ENCODE measurements at places on chromosomes 12 and 14.

DNA sequence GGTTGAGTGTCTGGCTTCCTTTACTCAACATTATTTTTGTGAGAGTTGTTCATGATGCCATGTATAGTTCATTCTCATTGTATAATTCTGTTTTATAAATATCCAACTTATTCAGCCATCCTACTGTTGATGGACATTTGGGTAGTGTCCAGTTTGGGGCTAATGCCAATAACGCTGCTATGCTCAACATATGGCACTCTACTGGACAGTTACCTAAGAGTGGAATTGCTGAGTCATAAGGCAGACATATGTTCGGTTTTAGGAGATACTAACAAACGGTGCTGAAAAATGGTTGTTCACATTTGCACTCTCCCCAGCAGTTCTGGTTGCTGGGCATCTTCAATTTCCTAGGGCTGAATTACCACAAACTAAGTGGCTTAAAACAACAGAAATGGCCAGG, 28.7 kb upstream of the P2RX4 start:
- no peak for DNase-seq

GRCh38 chr12:77571768-77572167, 258.9 kb upstream of the NAV3 start:
- DNase-seq: no peak

DNA sequence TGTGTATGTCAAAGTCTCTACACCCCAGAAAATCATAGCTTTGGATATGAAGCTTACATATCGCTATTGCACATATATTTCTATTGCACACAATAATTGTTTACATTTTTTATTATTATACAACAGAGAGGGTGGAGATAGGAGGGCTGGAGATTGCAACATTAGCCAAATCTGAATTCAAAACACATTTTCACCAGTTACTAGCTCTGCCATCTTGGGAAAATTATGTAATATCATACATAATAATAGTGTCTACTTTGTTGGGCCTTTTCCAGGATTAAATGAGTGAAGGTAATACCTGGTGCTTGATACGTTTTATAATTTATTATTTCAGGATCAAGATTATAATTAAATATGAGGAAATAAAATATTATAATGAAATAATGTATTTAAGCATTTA, 507.4 kb upstream of the TBX3 start:
- no peak for DNase-seq

DNA sequence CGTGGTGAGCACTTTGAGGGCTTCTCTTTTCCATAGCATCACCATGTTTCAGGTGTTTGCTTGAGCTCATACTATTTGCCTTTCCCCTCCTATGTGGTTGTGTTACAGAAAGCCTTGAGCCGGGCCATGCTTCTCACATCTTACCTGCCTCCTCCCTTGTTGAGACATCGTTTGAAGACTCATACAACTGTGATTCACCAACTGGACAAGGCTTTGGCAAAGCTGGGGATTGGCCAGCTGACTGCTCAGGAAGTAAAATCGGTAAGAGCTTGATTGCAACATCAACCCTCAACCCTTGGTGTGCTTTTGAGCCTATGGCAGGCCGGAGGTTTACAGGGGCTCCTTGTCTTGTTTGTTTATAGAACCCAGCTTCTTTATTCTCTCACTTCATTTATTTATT, 8.1 kb downstream of the LETMD1 start:
- DNase-seq: no peak

GRCh38 chr14:94559638-94560290, 1.5 kb upstream of the SERPINA4 start:
- DNase-seq: no peak

DNA sequence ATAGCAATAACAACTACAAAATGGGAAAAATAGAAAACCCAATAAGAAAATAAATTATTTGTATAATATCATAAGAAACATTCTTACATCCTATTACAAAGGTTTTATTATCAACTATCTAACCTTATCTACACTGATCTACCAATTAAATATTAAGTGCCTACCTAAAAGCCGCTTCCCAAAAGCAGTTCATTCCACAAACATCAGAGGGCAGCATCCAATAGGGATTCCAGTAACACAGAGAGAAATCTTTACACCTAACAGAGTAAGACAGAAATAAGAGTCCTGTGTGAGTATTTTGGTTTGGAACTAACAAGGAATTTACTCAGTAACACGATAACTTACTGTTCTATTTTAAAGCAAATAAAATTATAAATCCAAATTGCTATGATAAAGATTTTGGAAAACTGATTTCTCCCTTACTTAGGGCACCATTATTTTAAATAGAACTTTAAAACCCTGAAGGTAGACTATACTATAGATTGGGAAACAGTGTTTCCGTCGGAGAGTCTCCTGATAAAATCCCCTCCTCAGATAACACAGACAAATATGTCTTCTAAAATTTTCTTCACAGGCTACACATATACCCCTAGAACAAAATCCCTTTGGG, 15.0 kb downstream of the GXYLT1 start:
- DNase-seq: no peak

DNA sequence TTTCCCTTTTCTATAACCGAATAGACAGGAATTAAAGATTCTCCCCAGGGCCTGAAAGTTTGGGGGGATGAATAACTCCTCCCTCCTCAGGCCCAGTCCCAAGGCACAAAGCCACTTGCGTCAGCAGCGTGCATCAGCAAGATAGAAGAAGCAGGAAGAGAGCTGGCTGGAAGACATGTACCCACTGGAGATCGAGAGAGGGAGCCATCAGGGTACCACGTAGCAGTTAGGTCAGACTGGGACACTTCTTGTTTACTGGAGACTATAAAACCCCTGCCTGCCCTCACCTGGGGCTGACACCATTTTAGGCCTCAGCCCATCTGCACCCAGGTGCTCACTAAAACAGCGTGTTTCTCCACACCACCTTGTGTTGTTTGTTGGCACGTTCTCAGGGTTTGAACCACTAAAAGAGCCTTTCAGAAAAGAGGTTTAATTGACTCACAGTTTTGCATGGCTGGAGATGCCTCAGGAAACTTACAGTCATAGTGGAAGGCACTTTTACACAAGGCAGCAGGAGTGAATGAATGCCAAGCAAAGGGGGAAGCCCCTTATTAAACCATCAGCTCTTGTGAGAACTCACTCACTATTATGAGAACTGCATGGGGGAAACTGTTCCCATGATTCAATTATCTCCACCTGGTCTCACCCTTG, 93.2 kb downstream of the TMTC3 start:
- no peak for DNase-seq

GRCh38 chr14:57559576-57559975, 65.9 kb upstream of the CCDC198 start:
- DNase-seq: no peak

GRCh38 chr12:53120685-53121525, 17.6 kb downstream of the SOAT2 start:
- DNase-seq: no peak

- no peak for DNase-seq
These were observed 133.9 kb upstream of the SCAF11 start for GRCh38 chr12:46124132-46124847.

DNA sequence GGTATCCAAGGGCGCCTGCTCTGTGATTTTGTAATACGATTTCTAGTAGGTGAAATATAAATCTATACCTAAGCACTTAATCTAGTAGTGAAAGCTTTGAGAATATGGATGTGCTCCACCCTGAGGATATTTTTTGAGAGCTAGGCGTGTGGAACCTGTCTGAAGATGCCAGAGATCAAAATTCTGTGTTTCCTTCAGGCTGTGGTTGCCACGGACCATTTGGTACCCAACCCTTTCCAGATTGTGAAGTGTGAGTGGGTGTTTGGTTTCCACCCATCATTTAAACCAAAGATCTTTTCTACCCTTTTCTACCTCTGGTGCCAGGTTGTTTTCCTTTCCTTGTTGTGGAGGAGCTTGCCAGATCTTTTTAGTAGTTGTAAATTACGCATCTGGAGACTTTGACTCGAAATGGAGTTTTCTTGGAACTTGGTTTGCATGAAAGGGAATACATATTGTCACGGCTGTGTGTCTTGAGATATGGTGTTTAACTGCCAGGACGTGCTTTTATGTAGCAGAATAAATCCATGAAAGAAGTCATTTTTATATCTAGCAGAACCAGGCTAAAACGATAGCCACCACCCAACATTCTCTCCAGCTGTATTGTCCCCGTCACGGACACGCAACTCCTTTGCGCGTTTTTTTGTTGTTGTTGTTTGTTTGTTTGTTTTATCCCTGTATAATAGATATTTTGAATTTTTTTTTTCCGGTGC, 2.2 kb downstream of the LRFN5 start:
- no peak for DNase-seq

GRCh38 chr12:23098517-23098916, 473.5 kb downstream of the ETNK1 start:
- no peak for DNase-seq

- DNase-seq: peak; percentile 19
These were observed 79.9 kb downstream of the ARF6 start for GRCh38 chr14:49972823-49973222.

- no peak for DNase-seq
These were observed 1.1 kb upstream of the TMEM121 start for GRCh38 chr14:105525326-105525725.

DNA sequence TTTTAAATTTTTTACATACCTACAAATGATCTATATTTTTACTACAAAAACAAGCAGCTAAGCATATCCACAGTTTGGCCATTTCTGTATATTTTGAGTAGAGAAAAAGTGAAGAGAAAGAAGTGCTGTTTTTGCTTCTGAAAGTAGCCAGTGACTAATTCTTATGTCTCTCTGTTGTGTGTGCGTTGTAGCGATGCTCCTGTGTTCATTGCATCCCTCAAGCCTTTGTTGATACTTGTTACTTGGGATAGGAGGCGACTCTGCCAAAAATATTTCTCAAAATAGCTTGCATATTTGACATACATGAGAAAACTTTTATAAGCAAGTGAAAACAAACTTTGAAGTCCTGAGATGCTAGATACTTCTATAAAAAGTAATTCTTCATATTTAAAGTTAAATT, 714.1 kb downstream of the FSCB start:
- DNase-seq: no peak

GRCh38 chr12:78290606-78291345, 460.1 kb downstream of the NAV3 start:
- DNase-seq: no peak

GRCh38 chr14:93720981-93721483, 67.3 kb downstream of the PRIMA1 start:
- no peak for DNase-seq

DNA sequence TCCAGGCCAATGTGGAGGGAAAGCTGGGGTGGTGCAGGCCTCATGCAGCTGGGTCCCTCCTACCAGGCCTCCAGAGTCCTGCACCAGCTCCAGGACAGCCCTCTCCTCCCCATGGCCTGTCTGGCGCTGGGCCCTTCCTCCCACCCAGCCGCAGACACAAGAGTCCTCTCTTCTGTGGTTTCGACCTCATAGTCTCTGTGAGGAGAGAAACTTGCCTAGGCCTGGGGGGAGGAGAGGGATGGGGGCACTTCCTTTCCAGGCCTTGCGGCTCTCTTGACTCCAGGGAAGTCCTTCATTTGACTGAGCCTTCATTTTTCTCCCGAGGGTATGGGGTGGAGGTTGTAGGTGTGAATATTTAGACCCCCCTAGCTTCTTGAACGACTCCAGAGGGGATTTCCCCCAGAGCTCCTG, 2.3 kb downstream of the MMP14 start:
- no peak for DNase-seq

DNA sequence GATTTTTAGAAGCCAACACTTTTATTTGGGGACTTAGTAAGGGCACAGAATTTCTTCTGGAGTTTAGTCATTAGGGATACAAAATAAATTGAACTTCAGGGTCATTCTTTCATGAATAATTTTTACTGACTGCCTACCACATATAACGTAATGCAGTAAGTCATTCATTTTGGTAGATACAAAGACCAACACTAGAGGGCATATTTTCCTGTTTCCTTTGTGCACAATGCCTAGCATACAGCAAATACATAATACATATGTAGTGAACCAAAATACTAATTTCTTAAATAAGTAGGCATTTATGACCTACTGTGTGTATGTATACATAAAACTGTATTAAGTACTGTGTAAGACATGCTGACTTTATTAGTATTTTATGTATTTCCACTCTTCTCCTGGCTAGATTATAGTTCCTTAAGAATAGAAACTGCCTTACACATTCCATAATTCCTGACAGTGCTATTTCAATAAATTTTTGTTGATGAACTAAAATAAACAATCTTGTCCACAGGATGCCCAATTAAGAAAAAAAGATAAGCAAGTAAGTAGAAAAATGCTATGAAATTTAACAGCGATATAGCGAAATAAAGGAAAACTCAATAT, 47.9 kb downstream of the PPP1R12A start:
- DNase-seq: no peak

- no peak for DNase-seq
These were observed 9.0 kb upstream of the CD163 start for GRCh38 chr12:7512553-7512952.

GRCh38 chr12:85588221-85588620, 248.0 kb downstream of the RASSF9 start:
- DNase-seq: no peak

GRCh38 chr12:53061404-53062010, 11.6 kb downstream of the TNS2 start:
- no peak for DNase-seq

DNA sequence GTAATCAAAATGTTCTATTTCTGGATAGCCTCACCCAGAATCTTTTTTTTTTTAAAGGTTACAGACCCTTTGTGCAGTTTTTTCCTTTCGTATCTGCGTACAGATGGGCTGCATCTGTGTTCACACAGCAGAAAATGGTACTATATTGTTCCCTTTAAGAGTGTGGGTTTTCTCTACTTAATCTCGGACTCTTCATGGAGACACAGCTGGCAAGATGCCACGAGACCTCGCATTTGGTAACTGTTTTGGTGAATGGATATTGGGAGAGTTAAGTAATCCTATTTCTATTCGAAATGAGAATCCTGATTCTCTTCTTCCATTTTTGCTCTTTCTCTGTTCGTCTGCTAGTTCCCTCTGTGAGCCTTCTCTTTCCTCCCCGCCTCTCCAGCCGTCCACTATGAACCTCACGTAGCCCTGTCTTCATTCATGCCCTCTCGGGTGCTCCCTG, 85.7 kb downstream of the SAMD4A start:
- DNase-seq: no peak

GRCh38 chr12:5467931-5468330, 36.0 kb downstream of the NTF3 start:
- no peak for DNase-seq

- no peak for DNase-seq
These were observed 30.8 kb upstream of the COL2A1 start for GRCh38 chr12:48034835-48035805.

DNA sequence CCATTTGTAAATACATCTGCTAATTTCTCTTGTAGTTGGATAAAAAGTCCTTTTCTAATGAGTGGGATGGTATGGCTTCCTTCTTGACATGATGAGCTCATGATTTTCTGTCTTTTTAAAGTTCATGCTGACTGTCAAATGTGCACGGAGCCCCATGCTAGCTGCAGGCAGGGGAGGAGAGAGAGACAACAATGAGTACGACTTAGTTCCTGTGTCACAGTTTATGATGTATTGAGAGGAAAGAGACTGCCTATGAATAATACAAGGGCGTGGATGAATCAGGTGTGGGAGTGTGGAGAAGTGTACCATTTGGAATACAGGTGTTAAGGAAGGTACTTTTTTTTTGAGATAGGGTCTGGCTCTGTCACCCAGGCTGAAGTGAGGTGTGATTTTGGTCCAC, 10.7 kb upstream of the TBC1D30 start:
- DNase-seq: no peak
